Ovary (tissue), 10 donors: ENCODE measurements at places on chromosomes 7 and 10. TPM values are rescaled to one million over a fixed set of nuclear protein-coding genes. Genes with fewer than 3 reads are reported as not detected.

FOXP2 gene
- total RNA-seq = 13.1 TPM

SLC16A9 gene
- 35.4 TPM for total RNA-seq

DNA sequence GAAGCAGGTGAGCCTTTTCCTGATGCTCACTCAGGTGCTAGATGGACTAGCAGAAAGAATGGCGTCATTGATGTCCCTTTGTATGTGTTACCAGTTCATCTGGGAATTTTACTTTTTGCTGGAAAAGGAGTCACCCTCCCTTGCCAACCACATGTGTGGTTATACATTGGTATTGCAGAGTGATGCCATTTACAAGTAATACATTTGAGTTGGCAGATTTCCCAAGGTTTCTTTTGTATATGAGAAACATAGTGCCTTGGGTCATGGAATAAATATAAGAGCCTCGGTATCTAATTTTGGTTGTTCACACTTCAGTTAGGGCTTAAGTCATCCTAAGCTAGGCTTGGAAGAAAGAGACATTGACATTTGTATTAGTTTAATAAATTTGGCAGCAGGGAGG lies 10.4 kb upstream of the ATXN7L1 start:
- H3K4me3 ChIP-seq = no peak overlapping the region
- no peaks in the 10 kb centered on the region for H3K27me3 ChIP-seq
- H3K27ac ChIP-seq = no peak overlapping the region
- H3K36me3 ChIP-seq = no peaks in the 10 kb centered on the region

GRCh38 chr7:100483090-100483721 lies 521 bp upstream of the NYAP1 start:
- peak overlapping the region; percentile 46 for H3K4me3 ChIP-seq
- H3K36me3 ChIP-seq = no peaks in the 10 kb centered on the region
- no peaks in the 10 kb centered on the region for H3K27me3 ChIP-seq
- peak; percentile 87 for DNase-seq

DNA sequence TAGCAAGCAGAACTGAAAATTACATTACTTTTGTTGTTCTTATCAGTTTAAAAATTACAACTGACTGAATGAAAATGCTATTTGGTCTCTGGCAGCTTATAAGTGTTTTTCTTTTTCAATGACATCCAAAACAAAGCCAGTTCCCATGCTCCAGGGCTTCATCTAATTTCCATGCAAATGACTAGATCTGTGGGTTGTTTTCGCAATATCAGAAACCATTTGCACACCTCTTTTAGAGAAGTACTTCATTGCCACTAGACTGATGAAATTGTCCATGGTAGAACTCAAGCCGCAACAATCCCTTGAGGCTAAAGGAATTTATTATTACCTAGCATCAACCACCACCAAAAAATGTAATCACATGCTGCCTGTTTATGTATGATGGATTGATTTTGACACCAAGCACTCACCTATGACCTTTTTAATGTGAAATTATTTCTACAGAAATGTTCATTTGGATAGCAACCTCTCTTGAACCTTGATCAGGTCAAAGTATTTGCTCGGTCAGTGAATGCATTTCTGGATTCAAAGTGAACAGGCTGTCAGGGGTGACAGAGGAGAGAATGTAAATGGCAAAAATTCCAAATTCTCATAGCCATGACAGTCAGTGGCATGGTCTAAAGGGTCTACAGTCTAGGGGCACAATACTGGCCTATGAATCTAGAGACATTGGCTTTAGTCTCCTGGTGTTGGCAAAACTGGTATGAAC lies 769.3 kb downstream of the SORCS1 start:
- no peaks in the 10 kb centered on the region for H3K27me3 ChIP-seq
- no peak overlapping the region for H3K27ac ChIP-seq
- H3K4me3 ChIP-seq = no peak overlapping the region
- H3K4me1 ChIP-seq = no peaks in the 10 kb centered on the region
- H3K36me3 ChIP-seq = no peaks in the 10 kb centered on the region
- DNase-seq = no peak

DNA sequence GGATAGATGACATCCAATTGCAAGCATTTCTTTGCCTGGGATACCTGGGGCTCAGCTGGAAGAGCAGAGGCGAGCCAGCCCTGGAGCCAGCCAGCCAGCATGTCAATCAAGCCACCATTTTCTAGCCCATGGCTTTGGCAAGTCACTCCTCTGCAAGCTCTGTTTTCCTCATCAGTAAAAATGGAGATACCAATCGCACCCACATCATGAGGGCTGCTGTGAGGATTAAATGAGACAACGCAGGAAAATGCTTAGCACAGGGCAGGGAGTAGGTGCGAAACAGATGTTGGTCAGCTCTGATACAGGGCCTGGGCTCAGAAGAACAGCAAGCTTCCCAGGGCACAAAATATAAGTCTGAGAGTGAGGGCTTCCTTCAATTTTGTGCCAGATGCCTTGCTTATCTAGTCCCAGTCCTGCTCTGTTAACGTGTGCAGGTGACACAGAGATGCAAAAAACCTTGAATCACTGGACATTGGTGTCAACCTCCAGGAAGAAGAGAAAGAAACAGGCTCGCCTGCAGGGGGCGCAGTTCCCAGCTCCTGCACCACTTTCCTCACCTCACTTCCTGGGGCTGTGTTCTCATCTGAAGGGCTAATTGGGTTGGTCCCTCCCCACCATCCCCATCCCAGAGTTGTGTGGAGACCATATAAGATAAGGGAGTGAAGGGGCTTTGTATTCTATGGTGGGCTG lies 72.8 kb upstream of the CACUL1 start:
- H3K36me3 ChIP-seq = no peaks in the 10 kb centered on the region
- H3K4me1 ChIP-seq = no peaks in the 10 kb centered on the region
- no peak overlapping the region for H3K4me3 ChIP-seq

- no peaks in the 10 kb centered on the region for H3K36me3 ChIP-seq
- H3K4me1 ChIP-seq = no peaks in the 10 kb centered on the region
- no peak overlapping the region for H3K27ac ChIP-seq
- H3K27me3 ChIP-seq = no peaks in the 10 kb centered on the region
- H3K4me3 ChIP-seq = no peak overlapping the region
Measured at GRCh38 chr7:36851382-36851781, 127.1 kb upstream of the AOAH start.

DNA sequence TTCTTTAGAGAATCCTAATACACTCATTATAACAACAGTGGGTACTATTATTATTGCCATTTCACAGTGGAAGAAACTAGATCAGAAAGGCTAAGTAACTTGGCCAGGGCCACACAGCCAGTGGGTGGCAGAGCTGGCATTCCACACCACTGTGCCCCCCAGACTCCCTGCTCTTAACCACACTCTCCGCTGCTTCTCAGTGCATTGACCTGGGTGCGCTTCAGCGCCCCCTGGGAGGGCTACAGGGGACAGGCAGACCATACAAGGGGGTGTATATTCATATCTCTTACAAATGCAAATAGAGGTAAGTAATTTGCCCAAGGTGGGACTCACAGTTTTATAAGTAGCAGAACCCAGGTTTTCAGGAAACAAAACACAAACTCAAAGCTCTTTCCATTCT lies 77.0 kb upstream of the NMT2 start:
- no peak overlapping the region for H3K4me3 ChIP-seq
- no peaks in the 10 kb centered on the region for H3K27me3 ChIP-seq
- H3K36me3 ChIP-seq = no peaks in the 10 kb centered on the region
- H3K4me1 ChIP-seq = no peaks in the 10 kb centered on the region
- DNase-seq = no peak

DNA sequence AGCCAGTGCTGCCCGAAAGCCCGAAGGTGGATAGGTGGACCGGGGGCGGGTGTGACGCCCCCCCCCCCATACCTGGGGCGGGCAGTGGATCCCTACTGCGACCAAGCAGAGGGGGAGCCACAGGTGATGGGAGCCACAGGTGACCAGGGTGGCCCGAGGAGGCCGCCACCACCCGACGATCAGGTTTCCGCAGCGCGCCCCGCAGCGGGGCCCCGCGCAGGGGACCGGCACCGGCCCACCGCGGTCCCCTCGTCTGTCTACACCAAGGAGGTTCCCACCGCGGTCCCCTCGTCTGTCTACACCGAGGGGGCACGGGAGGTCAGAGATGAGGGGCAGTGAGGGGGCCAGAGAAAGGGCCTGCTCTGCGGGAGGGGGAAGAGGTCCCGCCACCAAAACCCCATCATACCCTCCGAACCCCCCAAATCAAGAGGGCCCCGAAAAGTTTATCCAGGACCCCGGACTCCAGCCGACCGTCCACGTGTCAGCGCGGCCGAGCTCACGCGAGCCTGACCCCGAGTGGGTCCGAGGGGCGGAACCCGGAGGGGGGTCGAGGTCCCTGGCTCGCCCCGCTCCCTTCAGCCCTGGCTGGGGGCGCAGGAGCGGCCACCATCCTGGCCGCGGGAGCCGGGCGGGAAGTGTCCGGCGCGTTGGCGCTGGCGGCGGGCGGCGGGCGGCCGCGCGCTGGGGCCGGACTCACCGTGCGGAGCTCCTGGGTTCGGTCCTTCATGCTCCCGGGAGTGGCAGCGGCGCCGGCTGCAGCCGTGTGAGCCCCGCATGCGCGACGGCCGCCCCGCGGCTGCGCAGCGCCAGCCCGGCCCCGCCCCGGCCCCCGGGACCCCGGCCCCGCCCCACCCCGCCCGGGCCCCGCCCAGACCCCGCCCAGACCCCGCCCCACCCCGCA lies at the start of gene STX1A:
Gene STX1A, minus strand, starts transcription at position 765 of the 901 bp plus-strand sequence. Its CDS starts 38 bp downstream, at position 727.
- no peak within 1 kb of the TSS for H3K27ac ChIP-seq
- peak; percentile 78 for DNase-seq

- no peaks in the 10 kb centered on the region for H3K27me3 ChIP-seq
- no peak for DNase-seq
- H3K36me3 ChIP-seq = no peaks in the 10 kb centered on the region
- no peak overlapping the region for H3K27ac ChIP-seq
Measured at GRCh38 chr7:152142976-152143595, 117.6 kb downstream of the GALNT11 start.

DNA sequence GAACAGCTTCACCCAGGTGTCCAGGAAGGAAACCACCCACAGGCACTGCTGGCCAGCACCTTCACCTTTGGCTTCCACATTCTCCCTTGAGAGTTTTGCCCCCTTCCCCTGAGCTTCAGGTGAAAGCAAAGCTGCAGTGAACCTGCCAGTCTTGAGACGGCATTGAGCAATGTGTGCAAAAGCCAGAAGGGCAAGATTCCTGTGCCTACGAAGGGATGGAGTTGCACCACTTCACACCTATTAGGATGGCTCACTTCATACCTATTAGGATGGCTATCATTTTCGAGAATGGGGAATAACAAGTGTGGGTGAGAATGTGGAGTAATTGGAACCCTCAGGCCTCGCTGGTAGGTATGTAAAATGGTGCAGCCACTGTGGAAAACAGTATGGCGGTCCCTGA lies 7.2 kb downstream of the HABP2 start:
- DNase-seq = no peak
- no peaks in the 10 kb centered on the region for H3K27me3 ChIP-seq
- no peaks in the 10 kb centered on the region for H3K36me3 ChIP-seq
- no peak overlapping the region for H3K27ac ChIP-seq
- no peak overlapping the region for H3K4me3 ChIP-seq

GRCh38 chr10:61634746-61635145 lies 28.0 kb upstream of the CABCOCO1 start:
- H3K4me3 ChIP-seq = no peak overlapping the region
- H3K36me3 ChIP-seq = no peaks in the 10 kb centered on the region
- no peak for DNase-seq
- H3K4me1 ChIP-seq = no peaks in the 10 kb centered on the region
- H3K27me3 ChIP-seq = no peaks in the 10 kb centered on the region
- H3K27ac ChIP-seq = no peak overlapping the region

DNA sequence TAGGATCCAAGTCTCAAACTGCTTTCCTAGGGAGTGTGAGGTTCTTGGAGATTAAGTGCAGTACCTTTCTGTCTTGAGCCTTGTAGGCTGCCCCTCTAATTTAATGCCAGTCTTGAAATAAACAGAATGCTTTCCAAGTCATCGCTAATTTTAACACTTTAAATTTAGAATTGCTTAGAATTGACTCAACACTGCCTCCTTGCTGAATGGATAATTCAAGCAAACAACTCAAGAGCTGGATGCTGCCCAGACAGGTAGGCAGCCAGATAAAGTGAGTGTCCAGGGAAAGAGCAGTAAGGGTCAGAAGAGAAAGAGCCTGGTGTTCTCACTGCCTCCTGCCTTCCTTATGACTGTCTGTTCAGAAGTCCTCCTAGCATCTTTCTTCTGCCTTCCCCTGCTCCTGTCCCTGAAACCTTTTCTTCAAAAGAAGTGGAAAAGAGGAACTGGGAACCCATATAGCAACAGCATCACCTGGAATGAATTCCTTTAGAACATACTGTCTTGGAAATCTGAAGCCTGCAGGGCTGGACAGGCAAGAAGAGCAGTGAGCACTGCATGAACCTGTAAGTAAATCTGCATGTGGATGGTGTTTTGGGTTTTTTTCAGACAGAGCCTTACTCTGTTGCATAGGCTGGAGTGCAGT lies 3.1 kb upstream of the GOT1 start:
- no peak for DNase-seq
- H3K4me3 ChIP-seq = no peak overlapping the region
- no peaks in the 10 kb centered on the region for H3K27me3 ChIP-seq

- no peak overlapping the region for H3K4me3 ChIP-seq
- no peak for DNase-seq
- H3K27me3 ChIP-seq = no peaks in the 10 kb centered on the region
- H3K27ac ChIP-seq = no peak overlapping the region
- H3K36me3 ChIP-seq = no peaks in the 10 kb centered on the region
Measured at GRCh38 chr7:138276891-138277290, 183.2 kb upstream of the TRIM24 start.

DNA sequence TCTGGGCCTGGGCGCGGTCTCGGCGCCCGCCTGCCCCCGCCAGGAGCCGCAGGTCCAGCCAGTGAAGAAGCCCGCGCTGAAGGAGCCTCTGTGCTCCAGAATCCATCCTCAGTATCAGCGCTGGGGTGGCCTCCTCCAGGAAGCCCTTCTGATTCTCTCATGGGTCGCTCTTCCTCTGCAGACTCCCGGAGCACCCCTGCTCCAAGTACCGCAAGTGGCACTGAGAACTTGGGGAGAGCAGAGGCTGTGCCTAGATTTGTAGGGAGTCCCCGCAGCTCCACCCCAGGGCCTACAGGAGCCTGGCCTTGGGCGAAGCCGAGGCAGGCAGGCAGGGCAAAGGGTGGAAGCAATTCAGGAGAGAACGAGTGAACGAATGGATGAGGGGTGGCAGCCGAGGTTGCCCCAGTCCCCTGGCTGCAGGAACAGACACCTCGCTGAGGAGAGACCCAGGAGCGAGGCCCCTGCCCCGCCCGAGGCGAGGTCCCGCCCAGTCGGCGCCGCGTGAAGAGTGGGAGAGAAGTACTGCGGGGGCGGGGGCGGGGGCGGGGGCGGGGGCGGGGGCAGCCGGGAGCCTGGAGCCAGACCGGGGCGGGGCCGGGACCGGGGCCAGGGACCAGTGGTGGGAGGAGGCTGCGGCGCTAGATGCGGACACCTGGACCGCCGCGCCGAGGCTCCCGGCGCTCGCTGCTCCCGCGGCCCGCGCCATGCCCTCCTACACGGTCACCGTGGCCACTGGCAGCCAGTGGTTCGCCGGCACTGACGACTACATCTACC lies at the start of gene ALOX5:
Gene ALOX5, plus strand, starts transcription at position 641 of the 774 bp plus-strand sequence. Its CDS starts 64 bp downstream, at position 705.
- DNase-seq = peak; percentile 31
- peak within 1 kb of the TSS; percentile 35 for H3K4me3 ChIP-seq
- H3K4me1 ChIP-seq = peaks cover 8% of the 10 kb centered on the region
- H3K27ac ChIP-seq = no peak within 1 kb of the TSS
- no peaks in the 10 kb centered on the region for H3K27me3 ChIP-seq

GRCh38 chr7:4256286-4256685 lies 425.8 kb upstream of the FOXK1 start:
- H3K4me3 ChIP-seq = no peak overlapping the region
- no peak overlapping the region for H3K27ac ChIP-seq
- H3K27me3 ChIP-seq = no peaks in the 10 kb centered on the region
